Fibroblast of mammary gland (primary cell): ENCODE measurements at places on chromosomes 3 and 15.

GRCh38 chr3:84077479-84077878 is 881.3 kb upstream of the CADM2 start:
- DNase-seq = no peak

DNA sequence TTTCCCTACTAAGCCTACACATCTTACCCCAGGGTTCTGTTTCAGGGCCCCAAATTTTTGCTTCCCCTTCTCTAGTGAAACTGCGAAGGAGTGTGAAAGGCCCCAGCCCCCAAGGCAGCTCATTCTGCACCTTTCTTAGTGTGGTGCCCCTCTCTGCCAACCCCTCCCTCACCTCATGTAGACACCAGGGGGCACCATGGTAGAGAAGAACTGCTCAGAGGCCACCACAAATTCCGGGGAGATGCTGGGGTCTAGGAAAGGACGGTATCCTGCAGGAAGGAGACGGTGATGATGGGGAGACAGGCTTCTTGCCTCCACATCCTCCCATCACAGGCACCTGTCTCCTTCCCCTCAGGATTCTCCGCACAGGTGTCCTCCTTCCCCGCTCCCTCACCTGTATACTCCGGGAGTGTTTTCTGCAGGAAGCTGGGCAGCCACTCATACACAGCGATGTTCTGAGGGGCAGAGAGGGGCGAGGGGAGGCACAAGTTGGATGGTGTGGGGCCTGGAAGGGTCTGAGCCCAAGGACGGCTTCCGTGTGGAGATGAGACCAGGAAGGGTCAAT is 3.6 kb downstream of the DUOX2 start:
- DNase-seq = no peak

DNA sequence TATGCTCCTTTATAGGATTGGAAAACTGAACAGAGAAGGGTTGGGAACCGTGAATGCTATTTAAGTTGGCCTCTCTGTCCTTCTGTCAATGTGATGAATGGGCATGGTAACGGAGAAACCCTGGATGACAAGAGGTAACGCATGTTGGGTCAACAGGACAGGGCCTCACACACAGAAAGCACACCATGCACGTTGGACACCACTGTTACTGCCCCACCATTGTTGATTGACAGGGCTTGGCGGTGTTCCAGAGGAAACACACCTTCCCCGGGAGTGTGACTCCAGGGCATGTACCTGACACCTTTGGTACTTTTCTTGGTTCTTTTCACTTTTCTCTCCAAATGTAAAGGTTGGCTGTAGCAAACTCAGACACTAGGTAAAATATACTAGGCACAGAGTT is 548.5 kb downstream of the OCA2 start:
- no peak for DNase-seq

DNA sequence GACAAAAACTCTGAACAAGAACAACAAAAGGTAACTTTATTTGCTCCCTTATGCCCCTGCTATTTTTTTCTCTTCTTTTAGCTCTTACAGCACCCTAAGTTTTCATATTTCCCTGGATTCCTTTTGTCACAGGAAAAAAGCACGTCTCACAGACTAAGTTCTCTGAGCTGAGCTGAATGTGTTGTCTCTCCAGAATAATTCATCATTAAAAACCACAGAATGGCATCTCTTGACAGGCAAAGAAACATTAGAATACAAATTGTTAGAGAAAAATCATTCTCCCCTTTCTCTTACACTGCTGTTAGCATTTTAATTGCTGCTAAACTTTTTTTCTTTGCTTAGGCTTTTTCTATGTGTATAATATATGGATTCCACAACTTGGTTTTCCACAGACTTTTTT is 48.7 kb upstream of the SECISBP2L start:
- DNase-seq = no peak

- no peak for DNase-seq
Measured at GRCh38 chr3:139388821-139389551, 461 bp downstream of the COPB2 start.

GRCh38 chr3:20401253-20401652 is 215.2 kb upstream of the SGO1 start:
- DNase-seq = peak; percentile 78

- DNase-seq = no peak
Measured at GRCh38 chr3:37536840-37537239, 324.8 kb upstream of the CTDSPL start.
